ENCODE measurements at places on chromosomes 2 and 18.

GRCh38 chr2:239518286-239519088 is 117.7 kb upstream of the HDAC4 start:
- no peak for DNase-seq

DNA sequence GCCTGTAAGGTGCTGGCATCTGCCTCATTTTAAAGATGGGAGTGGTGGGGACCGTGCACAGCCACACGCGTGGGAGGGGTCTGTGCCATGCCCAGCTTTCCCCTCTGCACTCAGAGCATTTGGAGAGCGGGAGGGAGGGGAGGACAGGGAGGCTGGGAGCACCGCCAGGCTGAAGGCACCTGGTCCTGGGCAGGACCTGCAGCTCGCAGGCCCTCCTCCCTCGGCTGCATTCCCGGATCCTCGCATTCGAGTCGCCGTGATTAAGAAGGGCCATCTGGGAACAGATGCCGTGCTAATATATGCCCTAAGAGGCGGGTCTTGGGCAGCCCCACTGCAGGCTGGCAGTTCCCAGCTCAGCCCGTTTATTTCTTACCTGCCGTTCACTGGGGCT is 84.0 kb downstream of the PTGR3 start:
- no peak for DNase-seq

DNA sequence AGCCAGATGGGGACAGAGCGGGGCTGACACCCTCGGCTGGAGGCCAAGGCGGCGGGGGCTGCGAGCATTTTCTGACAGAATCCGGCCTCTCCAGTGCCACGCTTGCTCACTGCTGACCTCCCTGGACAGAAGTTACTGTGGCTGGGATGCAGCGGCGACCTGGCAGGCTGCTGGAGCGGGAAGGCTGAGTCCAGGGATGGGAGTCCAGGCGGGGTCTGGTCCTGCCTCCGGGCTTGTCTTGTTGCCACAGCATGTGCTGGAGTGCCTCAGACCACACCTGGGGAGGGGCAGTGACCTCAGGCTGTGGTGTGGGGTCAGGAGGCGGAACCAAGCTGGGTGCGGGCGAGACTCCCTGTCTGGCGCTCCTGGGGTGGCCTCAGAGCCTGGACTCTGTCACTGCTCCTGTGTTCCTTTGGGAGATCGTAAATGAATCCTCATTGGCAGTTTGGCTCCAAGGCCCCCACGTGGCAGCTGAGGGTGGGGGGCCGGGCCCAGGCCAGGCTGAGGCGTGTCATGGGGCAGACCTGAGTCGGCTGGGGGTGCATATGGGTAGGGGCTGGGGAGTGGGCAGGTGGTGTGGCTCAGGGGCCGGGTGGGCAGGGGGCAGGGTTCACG is 5.5 kb downstream of the BOK start:
- DNase-seq = no peak

GRCh38 chr2:59249441-59250306 is 1008.5 kb upstream of the FANCL start:
- DNase-seq = peak; percentile 8

- DNase-seq = peak; percentile 34
Measured at GRCh38 chr2:19864381-19864780, 37.4 kb downstream of the TTC32 start.
